Left ventricle myocardium superior (tissue), 1 donor: ENCODE measurements at places on chromosomes 5 and 9.

- DNase-seq = no peak
Observed at GRCh38 chr5:121725450-121725849, 126.2 kb upstream of the FTMT start.

GRCh38 chr9:101092922-101093321 lies 64.4 kb downstream of the PLPPR1 start:
- DNase-seq = no peak

- DNase-seq = no peak
Observed at GRCh38 chr9:7212101-7212500, 454.3 kb downstream of the KDM4C start.

GRCh38 chr5:124373883-124374282 lies 372.6 kb downstream of the ZNF608 start:
- DNase-seq = no peak

- peak; percentile 48 for DNase-seq
Observed at GRCh38 chr9:95137587-95138145, 179.8 kb downstream of the FANCC start.

DNA sequence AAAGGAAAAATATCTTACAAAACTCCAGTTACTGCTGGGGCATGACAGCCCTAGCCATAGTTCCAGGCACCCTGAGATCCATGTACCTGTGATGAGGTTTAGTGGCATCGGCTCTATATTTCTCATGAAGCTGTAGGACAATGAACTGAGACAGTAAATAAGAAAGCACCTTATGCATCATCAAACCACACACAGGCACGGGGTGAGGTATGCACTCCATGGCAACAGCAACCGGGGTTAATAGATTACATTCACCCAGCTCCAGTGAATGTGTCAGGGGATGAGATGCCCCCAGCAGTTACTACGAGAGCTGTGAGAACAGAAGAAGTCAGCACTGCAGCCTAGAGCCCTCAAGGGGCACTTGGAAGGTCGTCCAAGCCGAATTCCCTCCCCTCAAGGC lies 162.0 kb upstream of the S1PR3 start:
- no peak for DNase-seq

DNA sequence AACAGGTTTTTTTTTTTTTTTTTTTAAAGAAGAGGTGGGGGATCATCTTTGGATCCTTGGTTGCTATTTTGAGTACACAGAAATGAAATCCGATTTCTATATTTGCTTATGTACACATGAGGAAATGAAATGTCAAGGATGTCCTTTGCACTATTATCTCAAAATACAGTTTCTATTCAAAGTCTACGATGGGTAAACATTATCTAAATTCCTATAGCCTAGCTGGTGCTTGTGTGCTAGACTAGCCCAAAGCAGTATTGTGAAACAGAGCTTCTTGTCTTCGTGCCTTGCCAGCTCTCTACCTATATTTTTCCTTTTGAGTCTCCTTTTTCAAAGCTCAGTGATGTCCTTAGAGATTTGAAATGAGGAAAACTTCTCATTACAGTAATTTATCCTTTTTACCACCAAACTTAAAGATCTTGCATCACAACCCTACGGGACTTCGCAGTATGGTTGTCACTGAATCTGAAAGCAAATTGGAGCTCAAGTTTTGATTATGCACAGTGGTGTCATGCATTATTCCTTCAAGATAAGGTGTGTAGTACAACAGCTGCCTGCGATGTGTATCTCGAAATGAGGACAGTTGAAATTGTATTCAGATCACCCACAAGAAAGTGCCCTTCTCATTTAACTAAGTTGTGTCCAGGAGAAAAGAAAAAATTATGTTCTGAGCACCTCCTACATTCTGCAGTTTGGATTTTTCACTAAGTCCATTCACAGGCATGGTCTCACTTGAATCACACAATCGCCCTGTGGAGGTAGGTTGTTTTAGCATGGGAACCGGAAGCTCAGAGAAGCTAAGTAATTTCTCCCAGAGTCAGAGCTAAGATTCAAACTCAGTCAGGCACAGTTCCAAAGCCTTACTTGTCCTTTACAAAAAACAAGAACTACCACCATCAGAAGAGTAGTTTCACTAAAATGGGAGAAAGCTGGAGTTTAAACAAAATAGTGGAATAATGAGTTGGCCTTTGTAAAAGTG lies 379.0 kb downstream of the GLIS3 start:
- no peak for DNase-seq

- DNase-seq = no peak
Observed at GRCh38 chr5:170223360-170223759, 9.4 kb upstream of the C5orf58 start.
